CD8-positive, alpha-beta T cell (primary cell): ENCODE measurements at places on chromosomes 5 and 9. TPM values are rescaled to one million over a fixed set of nuclear protein-coding genes. Genes with fewer than 3 reads are reported as not detected.

- DNase-seq, result no peak
Observed at GRCh38 chr9:84953797-84954705, 284.5 kb downstream of the NTRK2 start.

GRCh38 chr5:91407204-91407603, 24.1 kb upstream of the ARRDC3 start:
- no peak for DNase-seq

- no peak for DNase-seq
Observed at GRCh38 chr9:98867429-98868168, 60.1 kb downstream of the GALNT12 start.

- DNase-seq, result no peak
Observed at GRCh38 chr9:137370865-137371520, 52.0 kb downstream of the EXD3 start.

DNA sequence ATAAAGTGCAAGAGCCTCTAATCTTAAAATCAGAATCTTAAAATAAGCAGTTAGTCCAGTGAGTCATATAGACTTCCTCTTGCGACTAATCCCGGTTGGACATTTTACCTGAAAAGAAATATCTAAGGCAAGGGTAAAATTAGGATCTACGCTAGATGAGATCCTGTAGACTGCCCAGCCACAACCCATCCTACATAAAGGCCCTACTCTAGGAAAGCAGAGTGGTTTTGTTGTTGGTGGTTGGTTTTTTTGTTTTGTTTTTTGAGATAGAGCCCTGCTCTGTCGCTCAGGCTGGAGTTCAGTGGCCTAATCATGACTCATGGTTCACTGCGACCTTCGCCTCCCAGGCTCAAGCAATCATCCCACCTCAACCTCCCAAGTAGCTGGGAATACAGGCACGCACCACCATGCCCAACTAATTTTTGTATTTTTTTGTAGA, 6.9 kb downstream of the TSC1 start:
- DNase-seq, result no peak

DNA sequence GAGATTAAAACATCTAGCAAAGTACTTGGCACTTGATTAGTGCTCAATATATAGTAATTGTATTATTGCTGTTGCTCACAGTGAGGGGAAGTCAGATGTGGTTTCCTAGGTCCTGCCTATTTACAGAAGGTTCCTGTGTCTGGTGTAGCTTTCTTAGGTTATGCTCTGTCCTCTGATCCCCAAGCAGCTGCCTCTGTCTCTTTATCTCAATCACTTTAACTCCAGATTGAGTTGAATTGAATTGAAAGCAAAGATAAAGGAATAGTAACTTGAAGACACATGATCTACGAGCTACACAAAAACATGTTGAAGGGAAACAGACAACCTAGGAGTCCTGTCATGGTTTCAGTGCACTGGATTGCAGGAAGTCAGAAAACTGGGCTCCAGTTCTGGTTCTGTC, 113.9 kb upstream of the ADAMTSL1 start:
- DNase-seq, result no peak

Gene ARHGEF39
- total RNA-seq, result 0.35 TPM

Gene GABRP
- not detected for total RNA-seq

Gene PCDHGA8
- not detected for total RNA-seq
